ENCODE measurements at places on chromosomes 5 and 9.

DNA sequence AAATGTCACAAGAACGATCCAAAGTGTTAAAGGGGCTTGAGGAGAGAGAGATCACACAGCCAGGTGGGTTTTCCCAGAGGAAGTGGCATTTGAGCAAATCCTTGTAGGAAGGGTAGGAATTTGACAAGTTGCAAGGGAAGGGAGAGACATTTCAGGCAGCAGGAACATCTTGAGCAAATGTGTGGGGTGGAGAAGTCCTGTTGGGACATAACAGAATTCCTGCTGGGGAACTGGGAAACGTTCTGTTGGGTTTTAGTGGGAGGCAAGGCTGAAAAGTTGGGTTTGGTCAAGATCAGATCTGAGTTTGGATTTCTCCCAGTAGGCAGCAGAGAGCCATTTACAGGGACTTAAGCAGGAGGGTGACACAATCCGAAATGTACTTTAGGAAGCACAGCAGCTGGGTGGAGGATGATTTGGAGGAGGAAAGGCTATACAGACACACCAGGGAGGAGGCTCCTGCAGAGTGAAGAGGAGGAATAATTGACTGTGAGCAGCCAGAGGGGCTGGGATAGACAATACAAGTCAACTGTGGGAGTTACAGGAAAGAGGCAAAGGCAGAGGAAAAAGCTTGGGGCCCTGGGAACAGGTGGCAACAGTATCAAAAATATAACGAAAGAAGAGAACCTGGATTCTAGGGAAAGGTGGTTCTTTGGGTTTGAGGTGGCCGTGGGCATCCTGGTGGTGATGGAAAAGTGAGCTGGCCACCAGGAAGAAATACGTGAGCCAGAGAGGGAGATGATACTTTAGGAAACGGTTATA lies 3.1 kb upstream of the ZSWIM6 start:
- no peak for DNase-seq

- no peak for DNase-seq
Observed at GRCh38 chr5:179403426-179404147, 58.3 kb upstream of the ADAMTS2 start.

- peak; percentile 54 for DNase-seq
Observed at GRCh38 chr5:148397968-148398595, 14.3 kb downstream of the FBXO38 start.

DNA sequence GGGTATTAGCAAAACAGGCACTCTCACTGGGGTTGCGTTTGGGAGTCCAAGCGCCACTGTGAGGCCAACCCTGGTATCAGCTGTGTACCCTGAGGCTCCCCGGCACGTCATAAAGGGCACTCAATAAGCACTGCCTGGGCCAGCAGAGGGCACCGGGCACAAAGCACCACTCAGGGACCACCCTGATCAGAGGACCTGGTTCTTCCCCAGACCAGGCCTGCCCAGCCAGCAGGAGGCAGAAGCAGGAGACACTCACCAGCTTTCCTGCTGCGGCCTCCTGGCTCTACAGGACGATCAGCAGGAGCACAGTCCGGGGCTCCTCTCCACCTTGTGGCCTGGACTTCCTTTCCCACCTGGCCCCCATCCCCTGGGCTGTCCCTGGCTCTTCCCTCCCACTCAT lies 12.6 kb downstream of the MGAT1 start:
- DNase-seq: peak; percentile 86

DNA sequence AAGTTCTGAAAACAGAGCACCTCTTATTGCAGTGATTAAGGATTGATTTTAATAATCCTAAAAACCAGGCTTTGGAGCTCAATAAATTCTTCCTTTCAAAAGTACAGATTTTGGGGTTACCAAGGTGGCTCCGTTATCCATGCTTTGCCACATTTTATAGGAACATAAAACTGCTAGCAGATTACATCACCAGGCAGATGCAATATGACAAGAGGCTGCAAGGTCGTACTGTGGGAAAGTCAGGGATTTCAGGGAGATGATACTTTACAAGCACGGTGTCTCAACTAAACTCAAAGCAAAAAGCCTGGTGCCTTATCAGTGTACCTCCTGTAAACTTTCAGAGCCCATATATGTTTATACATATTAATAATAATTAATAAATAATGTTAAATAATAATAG lies 28.6 kb downstream of the ADAMTSL1 start:
- DNase-seq: no peak

GRCh38 chr5:756865-757345 lies 27.6 kb downstream of the ZDHHC11B start:
- DNase-seq: no peak

DNA sequence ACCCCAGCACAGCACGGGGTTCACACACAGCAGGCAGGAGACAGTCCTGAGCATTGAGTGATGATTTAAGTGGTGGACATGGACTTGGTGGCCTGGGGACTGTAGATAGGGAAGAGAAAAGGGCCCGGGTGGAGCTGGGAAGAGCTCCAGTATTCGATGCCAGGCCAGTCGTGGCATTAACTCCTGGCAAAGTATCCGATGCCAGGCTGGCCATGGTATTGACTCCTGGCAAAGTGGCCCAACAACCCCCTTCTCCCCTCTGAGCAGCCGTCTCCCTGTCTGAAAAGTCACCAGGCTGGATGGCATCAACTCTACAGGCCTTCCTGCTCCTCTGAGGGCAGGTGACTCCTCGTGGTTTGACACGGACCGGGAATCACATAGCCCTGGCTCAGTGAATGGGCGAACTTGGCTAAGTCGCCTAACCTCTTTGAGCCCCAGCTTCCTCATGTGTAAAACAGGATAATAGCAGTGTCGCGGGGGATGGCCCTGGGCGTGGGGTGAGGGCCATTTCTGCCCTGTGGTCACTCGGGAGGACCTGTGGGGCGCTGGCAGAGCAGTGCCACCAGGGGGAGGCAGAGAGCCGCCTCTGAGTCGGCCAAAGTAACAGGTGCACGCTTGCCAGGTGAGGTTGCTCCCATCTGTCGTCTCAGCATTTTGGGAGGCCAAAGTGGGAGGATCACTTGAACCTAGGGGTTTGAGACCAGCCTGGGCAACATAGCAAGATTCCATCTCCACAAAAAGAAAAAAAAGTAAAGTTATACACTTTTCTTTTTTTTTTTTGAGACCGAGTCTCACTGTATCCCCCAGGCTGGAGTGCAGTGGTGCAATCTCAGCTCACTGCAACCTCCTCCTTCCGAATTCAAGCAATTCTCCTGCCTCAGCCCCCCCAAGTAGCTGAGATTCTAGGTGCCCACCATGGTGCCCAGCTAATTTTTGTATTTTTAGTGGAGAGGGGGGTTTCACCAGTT lies 5.7 kb upstream of the SEC16A start:
- DNase-seq: peak; percentile 61

GRCh38 chr5:6508931-6509330 lies 60.3 kb downstream of the UBE2QL1 start:
- no peak for DNase-seq

GRCh38 chr5:121462441-121462840 lies 389.2 kb upstream of the FTMT start:
- DNase-seq: no peak

- DNase-seq: no peak
Observed at GRCh38 chr5:108334225-108334624, 47.7 kb downstream of the FBXL17 start.

DNA sequence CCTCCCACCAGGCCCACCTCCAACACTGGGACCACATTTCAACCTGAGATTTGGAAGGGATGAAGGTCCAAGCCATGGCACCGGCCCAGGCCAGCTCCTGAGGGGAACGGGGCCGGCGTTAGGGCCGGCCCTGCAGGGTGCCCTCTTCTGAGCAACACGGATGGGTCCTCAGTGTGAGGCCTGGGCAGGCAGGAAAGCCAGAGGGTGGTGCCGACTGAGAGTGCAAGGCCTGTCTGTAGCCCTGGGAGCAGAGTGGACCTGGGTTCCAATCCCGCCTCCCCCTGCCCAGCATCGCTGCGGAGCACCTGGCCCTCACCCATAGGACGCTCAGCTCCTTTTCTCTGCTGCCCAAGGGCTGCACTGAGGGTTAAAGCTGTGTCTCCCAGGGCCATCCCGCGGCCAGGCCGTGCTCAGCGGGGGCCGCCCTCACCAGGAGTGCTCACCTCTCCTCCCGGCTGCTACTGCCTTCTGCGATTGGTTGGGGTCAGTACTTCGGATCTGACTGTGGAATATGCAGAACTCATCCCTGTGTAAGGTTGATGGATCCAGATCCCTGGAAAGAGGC lies 44.1 kb upstream of the FCN2 start:
- no peak for DNase-seq

DNA sequence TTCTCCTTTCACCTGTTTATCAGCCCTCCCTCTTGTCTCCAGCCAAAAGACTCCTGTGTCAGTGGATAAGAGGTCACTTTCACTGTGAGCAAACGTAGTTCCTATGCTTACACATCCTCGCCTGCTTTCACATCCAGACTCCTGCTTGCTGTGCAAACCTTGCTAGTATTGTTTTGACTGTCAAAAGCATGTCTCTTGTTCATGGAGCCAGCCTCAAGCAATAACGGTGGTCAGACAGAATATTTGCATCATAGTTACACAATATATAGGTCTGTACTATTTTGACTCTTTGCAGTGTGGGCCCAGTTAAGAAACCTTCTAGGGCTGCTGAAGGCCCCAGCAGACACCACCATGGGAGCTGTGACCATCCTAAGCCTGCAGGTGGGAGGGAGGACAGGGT lies 420.0 kb downstream of the SEMA5A start:
- no peak for DNase-seq

DNA sequence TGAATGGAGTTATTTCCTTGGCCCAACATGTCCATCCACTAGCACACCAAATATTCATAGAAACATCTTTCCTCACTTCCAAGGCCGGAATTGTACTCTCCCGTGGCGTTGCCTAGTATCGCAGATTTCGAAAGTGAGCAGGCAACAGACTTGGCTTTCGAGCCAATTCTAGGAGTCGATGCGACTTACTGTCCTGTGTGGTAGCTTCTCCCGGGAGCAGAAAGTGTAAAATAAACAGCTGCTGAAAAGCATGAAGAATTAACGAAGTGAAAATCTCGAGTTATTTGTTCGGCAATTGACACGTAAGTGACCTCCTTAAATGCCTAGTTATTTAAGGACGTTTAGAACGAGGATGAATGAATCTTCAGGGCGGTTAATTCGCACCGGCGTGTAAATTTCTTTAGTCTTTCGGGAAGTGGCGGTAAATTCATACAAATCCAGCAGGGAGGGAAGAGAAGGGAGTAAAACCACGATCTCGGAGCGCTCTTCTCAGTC lies 449 bp upstream of the PCSK5 start:
- peak; percentile 39 for DNase-seq

GRCh38 chr9:18516965-18517364 lies 43.0 kb downstream of the ADAMTSL1 start:
- no peak for DNase-seq

- DNase-seq: no peak
Observed at GRCh38 chr5:107342371-107342770, 328.4 kb downstream of the EFNA5 start.

- DNase-seq: no peak
Observed at GRCh38 chr5:178350361-178351220, 118.0 kb upstream of the PHYKPL start.

- DNase-seq: no peak
Observed at GRCh38 chr9:110876929-110877328, 161.3 kb downstream of the LPAR1 start.

- DNase-seq: no peak
Observed at GRCh38 chr5:2588850-2589501, 162.5 kb downstream of the IRX2 start.

DNA sequence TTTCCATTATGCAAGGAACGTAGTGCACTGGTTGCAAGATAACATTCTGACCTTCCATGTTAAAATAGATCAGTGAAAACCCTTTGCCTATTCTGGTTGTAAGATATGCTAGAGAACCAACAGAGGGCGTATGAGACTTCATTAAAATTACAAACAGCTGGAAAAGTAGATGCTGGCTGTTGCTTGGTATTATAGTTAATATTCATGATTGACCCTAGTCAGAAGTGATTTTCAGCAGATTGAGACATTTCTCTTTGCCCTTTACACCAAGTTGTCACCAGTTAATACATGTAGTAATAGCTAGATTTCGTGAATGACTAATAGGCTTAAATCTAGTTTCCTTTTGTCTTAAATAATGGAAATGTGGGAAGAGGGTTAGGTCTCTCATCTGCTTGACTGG lies 13.8 kb upstream of the FGF18 start:
- peak; percentile 68 for DNase-seq

DNA sequence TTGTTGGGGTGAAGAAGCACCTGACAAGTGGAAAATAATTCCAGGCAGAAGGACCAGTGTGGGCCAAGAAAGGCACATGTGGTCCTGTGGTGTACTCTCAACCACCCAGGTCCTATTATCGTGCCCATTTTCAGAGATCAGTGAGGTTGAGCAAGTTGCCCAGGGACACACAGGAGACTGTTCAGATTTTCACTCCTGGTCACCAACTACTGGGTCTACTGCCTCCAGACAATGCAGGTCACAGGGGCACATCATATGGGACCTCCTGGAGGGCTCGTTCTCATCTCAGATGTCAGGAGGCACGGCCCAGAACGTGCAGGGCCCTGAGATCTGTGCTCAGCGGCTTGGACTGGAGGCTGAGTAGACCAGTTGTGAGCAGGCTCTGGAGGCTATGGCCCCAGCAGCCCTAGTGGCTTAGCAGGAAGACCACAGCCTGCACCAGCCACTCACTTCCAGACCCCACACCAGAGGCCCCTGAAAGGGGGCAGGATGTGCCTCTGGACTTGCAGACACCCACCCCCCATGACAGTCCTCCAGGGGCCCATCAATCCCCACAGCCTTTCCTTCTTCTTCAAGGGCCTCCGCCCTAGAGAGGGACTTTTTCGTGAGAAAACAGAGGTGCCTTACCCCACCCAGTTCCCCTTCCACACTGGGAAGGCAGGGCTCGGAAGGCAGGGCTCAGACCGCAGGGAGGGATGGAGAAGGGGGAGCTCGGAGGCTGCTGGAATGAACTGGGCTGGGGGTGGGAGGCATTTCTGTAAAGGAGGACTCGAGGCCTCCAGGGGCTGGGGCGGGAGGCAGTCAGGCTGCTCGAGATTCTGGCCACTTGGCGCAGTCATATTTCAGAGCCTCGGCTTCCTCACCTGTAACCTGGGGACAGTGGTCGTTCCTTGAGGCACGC lies 82.7 kb upstream of the NEURL1B start:
- DNase-seq: no peak

DNA sequence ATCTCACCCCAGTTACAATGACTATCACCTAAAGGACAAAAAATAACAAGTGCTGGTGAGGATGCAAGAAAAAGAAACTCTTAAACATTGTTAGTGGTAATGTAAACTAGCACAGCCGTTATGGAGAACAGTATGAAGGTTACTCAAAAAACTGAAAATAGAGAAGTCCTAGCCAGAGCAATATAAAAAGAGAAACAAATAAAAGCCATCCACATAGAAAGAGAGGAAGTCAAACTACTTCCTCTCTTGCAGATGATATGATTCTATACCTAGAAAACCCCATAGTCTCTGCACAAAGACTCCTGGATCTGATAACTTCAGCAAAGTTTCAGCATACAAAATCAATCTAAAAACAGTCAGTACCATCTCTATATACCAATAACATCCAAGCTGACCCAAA lies 221.5 kb upstream of the FAM174A start:
- peak; percentile 41 for DNase-seq

GRCh38 chr5:116520771-116521170 lies 53.9 kb downstream of the SEMA6A start:
- no peak for DNase-seq

Data from hematopoietic multipotent progenitor cell treated with erythropoietin and hydrocortisone succinate and interleukin-3 and kit ligand, for 4 days (in vitro differentiated cells).